ENCODE measurements at places on chromosomes 7 and 10.

DNA sequence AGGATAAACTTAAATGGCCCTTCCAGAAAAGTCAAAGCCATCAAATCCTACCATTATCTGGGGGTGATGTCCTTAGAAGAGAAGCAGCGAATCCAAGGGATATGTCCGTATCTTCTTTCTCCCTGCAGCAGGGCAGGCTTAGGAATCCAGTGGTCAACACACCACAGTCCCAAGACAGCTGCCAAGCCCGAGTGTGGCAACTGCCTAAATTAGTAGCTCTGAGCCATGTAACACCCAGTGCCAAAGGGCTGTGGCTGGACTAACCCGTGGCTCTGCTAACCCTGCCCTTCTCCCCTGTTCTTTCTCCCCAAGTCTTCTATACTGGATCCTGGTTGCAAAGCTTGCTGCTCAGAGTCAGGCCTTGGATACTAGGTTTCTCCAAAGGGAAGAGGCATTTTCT lies 74.8 kb downstream of the CDK1 start:
- DNase-seq: no peak

DNA sequence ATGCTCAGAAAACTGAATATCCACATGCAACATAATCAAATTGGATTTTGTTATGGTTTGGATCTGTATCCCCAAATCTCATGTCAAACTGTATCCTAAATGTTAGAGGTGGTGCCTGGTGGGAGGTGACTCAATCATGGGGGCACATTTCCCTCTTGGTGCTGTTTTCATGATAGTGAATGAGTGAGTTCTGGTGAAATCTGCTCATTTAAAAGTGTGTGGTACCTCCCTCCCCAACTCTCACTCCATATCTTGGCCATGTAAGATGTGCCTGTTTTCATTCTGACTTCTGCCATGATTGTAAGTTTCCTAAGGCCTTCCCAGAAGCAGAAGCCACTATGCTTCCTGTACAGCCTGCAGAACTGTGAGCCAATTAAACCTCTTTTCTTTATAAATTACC lies 239.6 kb upstream of the KLF14 start:
- DNase-seq: no peak

DNA sequence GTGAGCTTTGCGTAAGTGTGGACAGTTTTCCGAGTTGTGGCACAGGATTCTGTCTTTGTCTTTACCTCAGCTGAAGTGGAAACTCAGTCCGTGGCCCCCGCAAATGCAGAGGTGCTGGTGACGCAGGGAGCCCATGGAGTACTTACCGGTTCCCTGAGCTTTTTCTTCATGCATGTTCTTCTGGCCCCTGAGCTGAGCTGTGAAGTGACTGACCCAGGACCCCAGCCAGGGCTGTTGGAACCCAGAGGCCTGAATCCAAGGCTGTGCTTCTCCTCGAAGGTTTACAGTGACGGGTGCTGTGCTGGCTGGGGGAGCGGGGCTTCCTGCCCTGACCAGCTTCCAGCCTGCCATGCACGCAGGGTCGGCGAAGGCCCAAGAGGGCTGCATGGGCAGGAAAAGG lies 223.5 kb downstream of the GLRX3 start:
- DNase-seq: no peak

DNA sequence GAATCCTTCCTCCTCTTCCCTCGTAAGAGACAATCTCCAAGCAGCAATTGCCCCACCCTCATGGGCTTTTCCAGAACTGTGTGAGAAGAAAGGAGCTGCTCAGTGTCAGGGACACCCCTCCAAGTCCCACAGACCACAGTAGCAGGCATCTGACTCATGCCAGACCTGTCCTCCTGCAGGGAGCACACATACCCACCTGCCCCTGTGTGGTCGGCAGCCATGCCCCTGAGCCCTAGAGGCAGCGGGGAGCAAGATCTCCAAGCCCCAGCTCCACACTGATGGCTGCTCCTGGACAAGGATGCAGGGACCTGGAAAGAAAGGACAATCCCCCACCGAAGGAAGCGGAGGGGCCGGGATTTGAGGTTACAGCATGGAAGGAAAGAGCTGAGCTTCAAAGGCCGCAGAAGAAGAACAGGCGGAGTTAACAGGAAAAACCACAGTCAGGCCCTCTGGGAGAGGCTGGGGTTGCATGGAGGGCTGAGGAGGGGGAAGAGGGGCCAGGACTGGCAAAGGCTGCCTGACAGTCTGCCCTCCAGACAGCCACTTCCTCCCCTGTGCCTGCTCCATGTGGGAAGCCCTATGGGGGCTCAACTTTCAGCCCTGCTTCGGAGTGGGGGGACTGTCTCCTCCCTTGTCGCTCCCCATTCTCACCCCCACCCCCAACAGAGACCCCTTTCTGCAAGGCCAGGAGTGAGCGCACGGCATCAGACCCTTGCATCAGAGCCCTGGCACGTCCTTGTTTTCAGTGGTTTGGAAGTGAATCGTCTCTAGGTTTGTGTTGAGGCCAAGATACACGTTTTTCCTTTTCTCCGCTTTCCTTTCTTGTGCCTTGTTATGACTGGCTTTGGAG lies 46.8 kb downstream of the ASB13 start:
- DNase-seq: no peak

- DNase-seq: no peak
These were observed 14.9 kb downstream of the CREB5 start for GRCh38 chr7:28427236-28427635.

DNA sequence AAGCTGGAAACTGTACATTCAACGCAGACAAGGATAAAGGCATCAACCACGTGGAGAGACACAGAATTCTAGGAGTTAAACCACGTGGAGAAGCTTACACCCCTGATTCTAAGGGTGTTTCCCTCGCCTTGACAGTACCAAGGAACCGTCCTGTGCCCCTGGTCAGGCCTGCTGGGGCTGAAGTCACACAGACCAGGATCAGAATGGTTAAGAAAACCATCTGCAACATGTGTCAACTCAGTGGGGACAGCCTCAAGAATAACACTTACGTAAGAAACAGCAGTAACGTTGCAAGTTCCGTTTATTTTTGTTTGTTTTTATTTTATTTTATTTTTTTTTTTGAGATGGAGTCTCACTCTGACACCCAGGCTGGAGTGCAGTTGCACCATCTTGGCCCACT lies 55.6 kb downstream of the CHST15 start:
- DNase-seq: no peak

DNA sequence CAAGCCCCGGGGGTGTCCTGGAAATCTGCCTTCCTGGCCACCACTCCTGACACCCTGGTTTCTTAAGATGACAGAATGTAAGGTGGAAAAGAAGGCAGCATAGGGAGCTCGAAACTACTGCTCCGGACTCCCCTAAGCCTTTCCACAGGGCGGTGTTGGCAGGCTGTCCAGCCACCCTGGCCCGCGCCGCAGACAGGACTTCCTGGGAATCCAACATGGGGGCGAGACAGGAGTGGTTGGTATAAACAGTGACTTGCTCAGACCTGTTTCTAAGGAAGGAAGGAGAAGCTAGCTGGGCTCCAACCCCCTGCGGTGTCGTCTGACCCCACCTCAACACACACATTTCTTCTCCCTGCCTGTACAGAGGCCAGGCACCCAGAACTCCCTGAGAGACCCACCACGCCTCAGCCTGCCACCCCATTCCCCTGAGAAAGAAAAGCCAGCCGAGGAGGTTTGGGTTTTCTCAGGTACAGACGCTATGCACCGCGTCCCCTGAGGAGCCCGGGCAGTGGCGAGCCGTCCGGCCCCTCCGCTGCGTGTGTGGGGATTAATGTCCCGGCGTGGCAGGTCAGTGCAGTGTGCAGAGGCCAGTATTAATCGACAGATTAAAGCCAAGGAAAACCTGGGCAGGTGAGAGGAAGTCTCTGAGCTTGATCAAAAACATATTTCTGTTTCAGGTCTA lies 349.6 kb upstream of the MKI67 start:
- DNase-seq: no peak

GRCh38 chr7:95684037-95684436 lies 87.7 kb upstream of the PDK4 start:
- no peak for DNase-seq

- DNase-seq: no peak
These were observed 28.2 kb downstream of the CUBN start for GRCh38 chr10:17101257-17101909.

- no peak for DNase-seq
These were observed 37.6 kb upstream of the LRRTM3 start for GRCh38 chr10:66888237-66888636.

DNA sequence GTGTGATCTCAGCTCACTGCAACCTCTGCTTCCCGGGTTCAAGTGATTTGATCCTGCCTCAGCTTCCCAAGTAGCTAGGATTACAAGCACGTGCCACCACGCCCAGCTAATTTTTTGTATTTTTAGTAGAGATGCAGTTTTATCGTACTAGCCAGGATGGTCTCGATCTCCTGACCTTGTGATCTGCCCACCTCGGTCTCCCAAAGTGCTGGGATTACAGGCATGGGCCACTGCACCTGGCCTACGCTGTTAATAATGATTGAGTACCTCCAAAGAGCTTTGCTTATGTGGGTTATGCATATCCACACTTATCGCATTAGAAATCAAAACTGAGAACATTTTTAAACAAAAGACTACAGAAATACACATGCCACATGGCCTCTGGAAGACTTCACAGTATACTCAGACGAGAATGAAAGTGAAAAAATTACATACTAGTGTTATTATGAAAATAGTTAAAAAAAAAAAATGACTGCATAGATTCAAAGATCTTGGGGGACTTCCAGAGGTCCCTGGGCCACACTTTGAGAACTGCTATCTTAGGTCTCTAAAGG lies 25.4 kb downstream of the RPP38 start:
- DNase-seq: no peak

GRCh38 chr7:44348300-44348699 lies 22.9 kb upstream of the CAMK2B start:
- no peak for DNase-seq

DNA sequence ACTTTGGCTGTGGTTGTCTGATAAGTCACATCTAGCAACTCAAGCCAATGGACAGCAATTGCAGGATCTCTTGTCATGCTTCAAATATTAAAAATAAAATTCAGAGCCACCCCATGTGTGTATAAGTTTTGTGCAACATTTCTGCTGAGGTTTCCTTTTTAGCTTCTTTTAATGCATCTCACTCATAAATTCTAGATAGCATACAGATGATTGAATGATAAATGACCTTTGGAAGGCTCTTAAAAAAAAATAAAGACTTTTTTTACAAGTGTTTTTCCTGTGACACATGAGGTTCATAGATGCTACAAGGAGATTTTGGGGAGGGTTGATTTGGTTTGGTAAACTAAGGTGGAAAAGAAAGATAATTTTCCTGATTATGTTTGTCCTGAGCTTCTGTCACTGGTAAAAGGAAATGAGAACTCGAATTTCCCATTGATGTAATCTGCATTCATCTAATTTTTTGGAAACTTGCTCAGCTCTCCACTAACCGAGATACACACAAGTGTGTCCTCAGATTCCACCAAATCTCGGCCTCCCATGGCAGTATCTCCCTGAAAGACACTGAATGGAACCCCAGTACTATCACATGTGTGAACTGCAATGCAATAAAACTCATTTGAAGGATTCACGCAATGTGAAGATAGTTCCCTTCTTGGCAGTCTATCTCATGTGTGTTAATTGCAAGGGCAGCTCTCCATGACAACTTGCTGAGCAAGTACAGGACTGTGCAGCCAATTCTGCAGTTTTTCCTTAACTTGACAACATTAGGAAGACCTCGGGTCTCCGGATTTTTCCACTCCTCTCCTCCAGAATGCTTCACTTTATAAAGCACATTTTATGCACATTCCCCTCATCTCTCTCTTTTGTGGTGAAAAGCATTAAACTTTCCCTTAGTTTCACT lies 185.4 kb upstream of the PFKP start:
- no peak for DNase-seq

GRCh38 chr7:131031099-131031868 lies 296.4 kb upstream of the MKLN1 start:
- DNase-seq: no peak

- DNase-seq: no peak
These were observed 48.3 kb downstream of the BAIAP2L1 start for GRCh38 chr7:98352621-98353020.

DNA sequence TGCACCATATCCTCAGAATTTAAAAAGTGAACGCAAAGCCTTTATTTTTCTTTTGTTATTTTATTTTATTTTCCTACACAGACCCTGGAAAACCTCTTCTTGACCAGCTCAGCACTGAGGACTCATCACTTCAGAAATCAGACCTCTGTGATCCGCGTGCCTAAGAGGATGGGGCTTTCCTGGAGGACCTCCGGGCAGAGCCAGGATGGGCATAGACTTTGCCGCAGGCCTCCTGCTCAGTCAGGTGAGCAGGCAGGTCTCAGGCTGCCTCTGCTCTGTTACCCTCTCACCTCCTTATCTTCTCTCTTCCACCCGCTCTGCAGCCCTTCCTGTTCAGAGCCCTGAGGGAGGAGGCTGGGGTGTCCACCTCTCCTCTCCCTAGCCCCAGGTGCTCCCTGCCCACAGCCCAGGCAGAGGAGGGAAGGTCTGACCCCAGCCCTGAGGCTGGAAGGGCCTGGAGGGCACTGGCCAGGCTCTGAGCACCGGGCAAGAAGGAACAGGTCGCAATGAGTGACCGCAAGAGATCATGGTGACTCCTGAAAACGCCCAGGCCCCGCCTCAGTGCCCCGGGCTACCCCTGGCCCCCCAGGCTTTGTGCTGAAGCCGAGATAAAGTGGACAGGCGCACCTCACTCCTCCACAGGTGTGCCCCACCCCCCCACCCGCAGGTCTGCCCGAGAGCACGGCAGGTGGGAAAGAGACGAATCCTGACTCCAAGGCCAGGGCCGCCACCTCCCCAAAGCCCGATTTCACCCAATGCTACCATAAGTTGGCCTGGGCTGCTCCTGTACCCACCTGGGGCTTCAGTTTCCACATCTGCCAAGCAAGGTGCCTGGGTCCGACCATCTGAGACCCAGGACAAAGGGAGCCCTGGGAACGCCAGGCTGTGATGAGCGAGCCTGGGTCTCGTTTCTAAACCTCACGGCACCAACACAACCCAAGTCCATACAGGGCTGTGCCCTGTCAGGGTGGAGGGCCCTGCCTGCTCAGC lies 2.8 kb downstream of the CALML5 start:
- DNase-seq: peak; percentile 50

DNA sequence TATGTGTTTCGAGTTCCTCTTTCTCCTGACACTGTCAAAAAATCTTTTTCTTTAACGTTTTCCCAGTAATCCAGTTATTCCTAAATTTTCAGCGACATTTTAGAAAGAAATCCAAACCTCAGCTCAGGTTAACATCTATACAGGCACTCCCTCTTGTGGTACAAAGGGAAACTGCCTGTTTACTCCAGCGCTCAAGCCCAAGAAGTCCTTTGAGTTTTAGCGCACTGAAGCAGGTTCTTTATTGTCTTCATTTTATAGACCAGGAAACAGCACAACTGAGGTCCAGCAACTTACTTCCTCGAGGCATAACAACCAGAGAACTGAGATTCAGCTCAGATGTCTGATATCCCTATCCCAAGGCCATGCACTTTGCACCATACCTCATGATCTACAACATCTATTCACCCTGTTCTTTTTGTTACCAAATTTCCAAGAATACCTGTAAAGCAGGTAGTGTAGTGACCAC lies 287.2 kb upstream of the MKLN1 start:
- DNase-seq: no peak
